ENCODE measurements at places on chromosomes 4 and X.

GRCh38 chrX:37759351-37759750, 20.5 kb upstream of the CYBB start:
- no peak for DNase-seq

DNA sequence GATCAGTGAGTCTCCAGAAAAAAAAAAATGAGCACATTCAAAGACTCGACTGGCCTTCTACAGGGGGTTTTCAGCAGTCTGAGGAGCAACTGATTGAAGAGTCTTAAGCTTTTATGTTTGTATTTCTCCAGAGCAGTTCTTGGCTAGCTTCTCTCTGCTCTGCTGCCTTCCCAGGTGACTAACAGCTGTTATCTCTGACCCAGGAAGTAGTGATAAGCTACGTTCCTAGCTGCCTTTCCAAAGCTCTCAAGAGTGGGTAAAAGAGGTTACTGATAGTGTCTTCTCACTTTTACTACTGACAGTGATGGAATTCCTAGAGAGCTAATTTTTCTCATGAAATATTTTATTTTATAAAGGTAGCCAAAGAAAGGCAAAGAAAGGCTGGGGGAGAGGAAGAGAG, 66.6 kb downstream of the ENOX2 start:
- DNase-seq: no peak

DNA sequence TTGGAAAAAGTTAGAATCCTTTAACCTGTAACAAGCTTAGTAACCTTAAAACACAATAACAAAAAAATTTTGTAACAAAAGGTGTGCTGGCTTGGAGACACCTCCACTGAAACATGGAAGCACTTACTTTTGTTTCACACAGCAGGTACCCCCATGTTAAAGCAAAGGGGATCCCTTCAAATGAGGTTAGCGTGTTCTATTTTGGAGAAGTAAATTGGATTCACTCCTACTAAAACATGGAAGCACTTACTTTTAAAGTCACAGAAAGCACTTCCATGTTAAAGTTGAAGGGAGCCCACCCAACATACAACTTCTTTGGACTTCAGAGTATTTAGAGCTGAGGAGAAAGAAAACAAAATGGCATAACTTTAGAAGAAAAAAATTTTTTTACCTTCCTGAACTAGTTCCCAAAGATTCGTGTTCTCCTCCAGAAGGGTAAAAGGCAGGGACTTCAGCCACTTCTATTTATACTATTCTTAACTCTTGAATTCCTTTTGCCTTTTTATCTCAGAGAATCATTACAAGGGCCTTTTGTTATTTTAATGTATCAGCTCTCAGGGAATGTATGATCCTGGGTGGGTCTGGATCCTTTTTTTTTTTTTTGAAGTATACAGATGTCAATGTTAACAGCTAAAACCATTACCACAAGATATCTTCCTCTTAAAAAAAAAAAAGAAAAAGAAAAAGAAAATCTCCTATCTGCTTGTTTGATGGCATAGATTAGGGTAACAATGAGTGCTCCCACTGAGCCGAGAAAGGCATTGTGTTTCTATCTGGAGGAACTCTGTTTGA, 11.5 kb downstream of the LARP7 start:
- DNase-seq: no peak

GRCh38 chr4:121534187-121534586, 153.4 kb upstream of the QRFPR start:
- no peak for DNase-seq

- no peak for DNase-seq
Observed at GRCh38 chrX:54945224-54945623, 24.6 kb downstream of the TRO start.

GRCh38 chrX:70618467-70618866, 173.8 kb downstream of the DLG3 start:
- no peak for DNase-seq

GRCh38 chr4:41120297-41121217, 93.8 kb downstream of the APBB2 start:
- DNase-seq: peak; percentile 20

GRCh38 chrX:130378024-130378669, 7.3 kb downstream of the GPR119 start:
- DNase-seq: no peak

DNA sequence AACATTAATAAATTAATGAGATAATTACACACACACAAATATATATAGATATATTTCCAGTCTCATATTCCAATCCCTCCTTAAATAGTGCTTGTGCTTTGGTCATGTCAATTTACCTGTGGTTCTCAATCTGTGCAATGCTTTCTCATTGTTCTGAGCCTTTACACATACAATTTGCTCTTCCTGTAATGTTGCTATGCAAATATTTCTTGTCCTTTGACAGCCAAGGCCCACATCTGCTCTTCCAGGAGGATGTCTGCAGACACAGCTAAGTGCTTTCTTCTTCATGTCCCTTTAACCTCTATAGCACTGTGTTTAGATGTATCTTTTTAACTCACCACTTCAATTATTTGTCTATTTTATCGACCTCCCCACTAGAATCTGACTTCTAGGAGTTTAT, 67.3 kb upstream of the RAPGEF2 start:
- DNase-seq: no peak

GRCh38 chr4:24956091-24956490, 43.2 kb upstream of the CCDC149 start:
- no peak for DNase-seq

DNA sequence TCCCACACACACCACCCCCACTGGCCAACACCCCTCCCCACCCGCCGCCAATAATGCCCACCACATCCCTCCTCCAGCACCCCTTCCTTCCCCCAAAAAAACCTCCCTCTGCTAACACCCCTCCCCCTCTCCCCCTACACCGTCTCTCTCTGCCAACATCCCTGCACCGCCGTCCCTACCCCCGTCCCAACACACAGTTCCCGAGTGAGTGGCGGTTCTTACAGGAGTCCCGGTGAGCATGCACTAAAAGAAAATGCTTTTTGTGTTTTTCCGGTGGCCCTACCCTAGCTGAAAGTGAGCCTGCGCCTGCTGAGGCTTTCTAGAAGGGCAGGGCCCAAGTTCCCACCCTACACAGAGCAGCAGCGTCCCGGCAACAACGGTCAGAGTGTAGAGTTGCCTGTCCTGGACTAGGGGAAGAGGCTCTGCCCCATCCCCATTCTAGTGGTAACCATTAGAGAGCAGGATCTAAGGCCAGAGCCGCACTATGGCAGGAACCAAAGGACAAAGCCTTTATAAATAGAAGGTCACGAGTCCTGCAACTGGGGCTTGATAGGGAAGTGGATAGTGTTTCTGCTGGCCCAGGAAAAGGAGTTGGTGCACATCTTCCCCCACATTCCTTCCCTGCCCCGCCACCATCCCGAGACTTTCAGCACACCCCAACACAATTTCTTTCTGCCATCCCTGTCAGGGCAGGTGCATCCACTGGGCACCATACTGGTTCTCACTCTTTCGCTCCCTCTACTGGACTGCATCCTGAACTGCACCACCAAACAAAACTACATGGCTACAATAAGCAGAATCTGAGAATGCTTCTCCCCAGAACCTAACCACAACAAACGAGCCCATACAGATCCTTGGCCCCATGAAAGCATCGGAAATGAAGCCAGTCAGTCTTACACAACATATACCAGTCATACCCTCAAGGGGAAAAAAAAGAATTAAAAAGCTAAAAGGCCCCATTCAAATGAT, 78.1 kb upstream of the PAGE3 start:
- no peak for DNase-seq

DNA sequence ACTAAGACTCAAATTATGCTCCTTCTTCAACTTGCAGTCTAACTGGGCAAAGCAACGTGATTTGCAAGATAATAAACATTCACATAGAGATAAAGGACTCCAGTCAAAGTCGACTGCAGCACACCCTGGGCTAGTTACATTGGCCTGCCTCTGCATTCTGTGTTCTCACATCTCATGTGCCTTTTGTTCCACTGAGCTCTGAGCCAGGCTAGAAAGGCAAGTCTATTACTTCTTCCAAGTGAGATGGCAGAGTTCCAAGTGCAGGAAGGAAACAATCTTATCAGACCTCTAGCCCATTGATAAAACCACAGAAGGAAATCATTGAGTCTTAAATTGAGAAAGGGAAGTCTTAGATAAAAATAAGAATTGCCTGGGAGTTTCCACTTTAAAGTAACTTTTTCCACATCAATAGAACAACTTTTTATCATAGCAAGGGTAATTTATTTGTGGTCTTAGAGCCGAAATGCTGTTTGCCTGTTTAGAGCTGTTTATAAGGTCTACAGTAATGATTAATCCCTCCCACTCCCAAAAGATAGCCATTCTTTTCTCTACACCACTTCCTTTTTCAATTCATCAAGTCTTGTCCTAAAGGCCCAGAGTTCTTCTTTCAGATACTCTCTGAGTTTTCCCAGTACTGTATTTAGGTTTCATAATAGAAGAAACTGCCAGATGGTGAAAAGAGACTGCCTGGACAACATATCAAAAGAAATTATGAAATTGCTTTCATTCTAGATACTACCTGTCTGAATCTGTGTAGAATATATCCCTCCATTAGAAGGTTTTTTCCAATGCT, 200.2 kb downstream of the GUCY2F start:
- DNase-seq: no peak

DNA sequence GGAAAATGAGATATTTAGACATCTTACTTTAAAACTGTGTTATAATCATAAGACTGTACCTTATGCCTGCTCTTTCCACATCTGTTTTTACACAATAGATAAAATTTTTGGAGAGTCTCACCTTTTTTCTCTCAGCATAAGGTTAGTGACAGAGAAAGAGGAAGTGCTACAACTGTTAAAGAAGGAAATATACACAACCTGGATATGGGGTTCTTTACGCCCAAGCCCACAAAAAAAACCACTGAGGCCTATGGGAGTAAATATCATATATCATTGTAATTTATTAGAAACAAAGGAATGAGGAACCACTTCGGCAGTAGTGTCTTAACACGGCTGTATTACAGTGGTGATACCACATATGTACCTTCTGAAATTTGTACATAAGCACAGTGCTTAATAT, 265.9 kb upstream of the GK2 start:
- DNase-seq: no peak

DNA sequence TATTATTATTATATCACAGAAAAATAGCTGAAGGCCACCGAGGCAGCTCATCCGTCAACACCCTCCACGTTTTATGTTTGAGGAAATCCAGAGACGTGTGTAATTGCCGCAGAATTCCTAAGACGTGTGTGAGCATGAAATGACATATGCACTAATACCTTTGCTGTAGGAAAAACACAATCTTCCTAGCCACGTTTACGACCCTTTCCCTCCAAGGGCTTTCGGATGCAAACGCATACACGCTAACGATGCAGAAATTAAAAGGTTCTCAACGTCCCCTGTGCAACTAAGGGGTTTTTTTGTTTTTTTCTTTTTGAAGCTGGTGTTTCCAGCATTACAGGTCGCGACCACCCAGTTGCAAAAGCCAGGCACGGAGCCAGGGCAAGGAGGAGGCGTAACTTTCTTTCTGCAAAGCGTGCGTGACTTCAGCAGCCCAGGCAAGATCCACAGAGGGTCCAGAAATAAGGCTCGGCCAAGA, 33.8 kb downstream of the CRLF2 start:
- no peak for DNase-seq

DNA sequence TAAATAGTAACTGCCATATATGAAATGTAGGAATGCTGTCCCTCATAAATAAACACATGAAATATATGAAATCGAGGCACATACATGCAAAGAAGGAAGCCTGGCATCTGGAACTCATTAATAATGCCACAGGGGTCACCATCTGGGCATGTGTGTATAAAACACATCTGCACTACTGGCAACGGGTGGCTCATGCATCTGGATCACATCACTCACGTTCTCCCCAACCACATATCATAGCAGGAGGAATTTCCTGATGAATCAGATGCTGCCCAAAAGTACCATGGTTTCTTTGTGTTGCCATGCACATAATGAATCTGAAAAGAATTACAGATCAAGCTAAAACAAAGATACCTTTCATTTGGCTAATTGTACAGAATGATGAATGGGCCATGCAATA, 28.6 kb downstream of the RNF175 start:
- DNase-seq: no peak

DNA sequence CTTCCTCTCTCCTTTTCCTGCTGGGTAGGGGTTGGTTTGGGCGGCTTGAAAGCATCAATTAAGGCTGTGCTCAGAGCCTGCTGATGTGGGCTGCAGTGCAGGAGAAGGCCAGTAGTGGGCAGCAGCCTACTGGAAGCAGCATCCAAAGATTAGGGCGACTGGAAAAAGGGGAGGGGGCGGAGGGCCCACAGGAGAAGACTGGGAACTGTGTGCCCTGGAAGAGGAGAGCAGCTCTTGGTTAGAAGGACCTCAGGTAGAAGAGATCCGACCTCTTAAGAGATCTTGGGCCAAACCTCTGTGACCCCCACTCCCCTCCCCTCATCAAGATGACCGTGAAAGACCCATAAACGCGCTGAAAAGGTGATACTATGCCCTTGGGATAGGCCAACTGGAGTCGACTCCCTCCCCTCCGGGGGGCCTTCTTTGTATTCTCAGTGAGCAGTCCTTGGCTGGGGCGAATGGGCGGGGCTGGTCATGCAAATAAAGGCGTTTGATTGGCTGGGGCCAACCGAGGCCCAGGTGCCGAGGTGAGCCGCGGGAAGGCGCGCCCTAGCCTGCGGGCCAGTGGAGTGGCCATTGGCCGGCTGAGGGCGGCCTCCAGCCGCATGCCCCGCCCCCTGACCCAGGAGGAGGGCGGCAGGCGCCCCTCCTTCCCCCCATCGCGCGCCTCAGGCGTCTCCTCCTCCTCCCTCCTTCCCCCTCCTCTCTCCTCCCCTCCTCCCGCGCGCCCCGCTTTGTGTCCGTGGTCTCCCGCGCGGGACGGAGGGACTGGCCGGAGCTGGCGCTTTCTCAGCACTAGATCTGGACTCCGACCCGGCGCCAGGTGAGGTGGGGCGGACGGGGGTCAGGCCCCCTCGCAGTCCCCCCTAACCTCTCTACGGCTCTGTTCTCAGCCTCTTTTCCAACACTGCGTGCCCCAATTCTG, 10.1 kb downstream of the DLG3 start:
- peak; percentile 28 for DNase-seq

DNA sequence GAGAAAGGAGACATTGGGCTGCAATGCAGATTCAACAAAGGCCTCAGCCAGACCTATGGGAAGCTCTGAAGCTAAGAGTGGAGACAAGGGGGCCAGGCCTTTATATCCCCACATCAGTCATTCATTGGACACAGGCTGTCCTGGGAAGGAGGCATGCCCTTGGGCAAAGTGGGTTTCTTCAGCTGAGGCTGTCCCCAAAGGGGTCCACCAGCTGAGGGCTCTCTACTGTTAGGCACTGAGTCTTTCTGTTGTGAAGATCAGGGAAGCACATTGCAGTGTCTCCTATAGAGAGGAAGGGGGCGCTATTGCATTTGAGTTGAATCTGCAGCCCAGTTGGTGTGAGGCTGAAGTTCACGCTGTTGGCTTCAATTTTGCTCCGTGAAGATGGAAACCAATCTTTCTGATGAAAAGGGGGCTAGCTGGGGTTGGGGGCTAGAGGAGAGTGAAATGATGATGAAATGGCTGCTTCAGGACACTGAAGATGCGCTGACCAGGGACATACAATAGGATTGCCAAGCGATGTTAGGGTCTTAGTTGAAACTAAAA, 48.0 kb downstream of the SLC25A5 start:
- no peak for DNase-seq

- no peak for DNase-seq
Observed at GRCh38 chr4:71586087-71586763, 197.7 kb downstream of the GC start.
